Endodermal cell (in vitro differentiated cells): ENCODE measurements at places on chromosomes 2 and 18. TPM values are rescaled to one million over a fixed set of nuclear protein-coding genes. Genes with fewer than 3 reads are reported as not detected.

DNA sequence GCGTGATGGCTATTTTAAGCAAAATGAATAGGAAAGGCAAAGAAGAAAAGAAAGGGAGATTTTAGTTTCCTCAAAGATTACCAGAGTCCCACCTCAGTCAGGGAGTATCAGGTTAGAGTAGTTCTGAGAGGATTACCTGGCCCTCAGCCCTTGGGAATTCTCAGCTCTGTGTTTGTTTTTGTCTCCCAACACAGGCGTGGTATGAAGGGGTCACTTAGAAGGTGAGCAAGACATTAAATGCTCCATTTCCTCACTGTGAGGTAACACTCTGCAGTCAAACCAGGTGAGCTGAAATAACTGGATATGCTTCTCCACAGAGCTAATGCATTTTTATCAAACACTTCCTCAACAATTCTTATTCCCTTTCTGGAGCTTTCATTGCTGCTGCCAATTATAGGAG lies 232.2 kb downstream of the IKZF2 start:
- H3K4me3 ChIP-seq, result no peak overlapping the region
- H3K4me1 ChIP-seq, result peaks cover 11% of the 10 kb centered on the region
- H3K27ac ChIP-seq, result no peak overlapping the region

- H3K27ac ChIP-seq, result no peak overlapping the region
- H3K4me1 ChIP-seq, result no peaks in the 10 kb centered on the region
- no peaks in the 10 kb centered on the region for H3K36me3 ChIP-seq
- H3K4me3 ChIP-seq, result no peak overlapping the region
- no peak for DNase-seq
These were observed 8.2 kb downstream of the IL1A start for GRCh38 chr2:112776113-112776512.

- peaks cover 27% of the 10 kb centered on the region for H3K4me1 ChIP-seq
- DNase-seq, result peak; percentile 64
- H3K27ac ChIP-seq, result no peak overlapping the region
- peaks cover 24% of the 10 kb centered on the region for H3K36me3 ChIP-seq
- H3K4me3 ChIP-seq, result peak overlapping the region; percentile 62
These were observed 16.2 kb downstream of the SETBP1 start for GRCh38 chr18:44696892-44697291.

DNA sequence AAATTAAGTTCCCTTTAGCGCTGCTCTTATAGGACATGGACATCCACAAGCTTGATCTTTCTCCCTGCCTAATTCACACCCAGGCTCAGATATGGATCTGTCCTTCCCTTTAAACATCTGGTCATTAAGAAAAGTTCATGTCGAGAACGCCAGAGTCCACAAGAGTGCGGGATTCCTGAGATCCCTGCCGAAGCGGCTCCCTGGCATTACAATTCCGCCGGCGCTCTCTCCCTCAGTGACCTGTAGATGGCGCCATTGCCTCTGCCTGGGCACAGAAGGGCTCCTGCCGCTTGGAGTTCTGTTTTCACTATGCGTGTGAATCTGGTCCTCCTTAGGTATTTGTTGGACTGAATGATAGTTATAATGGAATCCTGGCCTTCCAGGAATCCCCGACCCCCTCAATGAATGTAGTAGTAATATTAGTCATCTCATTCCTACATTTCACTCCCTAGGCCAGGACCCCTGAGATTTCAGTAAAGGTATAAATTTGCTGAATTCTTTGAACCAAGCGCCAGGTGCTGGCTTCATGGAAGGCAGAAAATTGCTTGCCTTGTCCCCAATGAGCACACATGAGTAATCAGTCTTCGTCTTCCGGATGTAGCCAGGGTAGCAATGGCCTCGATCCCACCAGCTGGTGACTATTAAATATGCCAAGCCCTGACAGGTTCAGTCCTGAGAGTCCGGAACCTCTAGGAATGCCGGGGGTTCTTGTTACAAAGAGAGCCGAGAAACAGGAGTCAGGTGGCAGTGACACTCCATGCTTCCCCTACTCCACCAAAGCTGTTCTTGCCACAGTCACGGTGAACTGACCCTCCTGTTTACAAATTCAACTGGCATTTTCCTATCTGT lies 26.4 kb upstream of the CD207 start:
- no peak overlapping the region for H3K27ac ChIP-seq
- no peak overlapping the region for H3K4me3 ChIP-seq
- DNase-seq, result peak; percentile 97
- H3K4me1 ChIP-seq, result no peaks in the 10 kb centered on the region
- H3K27me3 ChIP-seq, result peaks cover 88% of the 10 kb centered on the region

DNA sequence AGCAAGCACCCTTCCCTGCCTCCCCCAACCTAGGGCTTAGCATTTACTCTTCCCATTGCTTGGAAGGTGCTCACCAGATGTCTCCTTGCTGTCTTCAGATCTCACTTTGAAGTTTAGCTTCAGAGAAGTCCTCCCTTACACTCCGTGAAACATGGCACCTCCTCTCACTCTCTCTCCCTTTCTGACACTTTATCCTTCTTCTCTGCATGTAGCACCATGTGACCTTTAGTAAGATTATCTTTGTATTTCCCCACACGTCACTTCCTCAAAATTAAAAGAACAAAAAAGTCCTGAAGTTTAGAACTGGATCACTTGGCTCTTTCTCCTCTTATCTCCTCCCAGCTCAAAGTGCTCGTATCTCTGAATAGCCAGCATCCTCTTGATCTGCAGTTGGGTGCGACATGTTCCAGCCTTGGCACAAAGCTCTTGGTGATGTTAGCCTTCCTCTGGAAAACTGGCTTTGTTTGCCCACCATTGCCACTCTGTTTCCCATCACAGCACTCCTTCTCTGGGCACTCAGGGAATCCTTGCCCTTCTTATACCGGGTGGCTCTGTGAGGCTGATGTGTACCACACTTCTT lies 40.6 kb upstream of the EPAS1 start:
- no peaks in the 10 kb centered on the region for H3K27me3 ChIP-seq
- DNase-seq, result no peak
- H3K27ac ChIP-seq, result no peak overlapping the region
- peaks cover 7% of the 10 kb centered on the region for H3K4me1 ChIP-seq
- H3K4me3 ChIP-seq, result no peak overlapping the region
- no peaks in the 10 kb centered on the region for H3K36me3 ChIP-seq

DNA sequence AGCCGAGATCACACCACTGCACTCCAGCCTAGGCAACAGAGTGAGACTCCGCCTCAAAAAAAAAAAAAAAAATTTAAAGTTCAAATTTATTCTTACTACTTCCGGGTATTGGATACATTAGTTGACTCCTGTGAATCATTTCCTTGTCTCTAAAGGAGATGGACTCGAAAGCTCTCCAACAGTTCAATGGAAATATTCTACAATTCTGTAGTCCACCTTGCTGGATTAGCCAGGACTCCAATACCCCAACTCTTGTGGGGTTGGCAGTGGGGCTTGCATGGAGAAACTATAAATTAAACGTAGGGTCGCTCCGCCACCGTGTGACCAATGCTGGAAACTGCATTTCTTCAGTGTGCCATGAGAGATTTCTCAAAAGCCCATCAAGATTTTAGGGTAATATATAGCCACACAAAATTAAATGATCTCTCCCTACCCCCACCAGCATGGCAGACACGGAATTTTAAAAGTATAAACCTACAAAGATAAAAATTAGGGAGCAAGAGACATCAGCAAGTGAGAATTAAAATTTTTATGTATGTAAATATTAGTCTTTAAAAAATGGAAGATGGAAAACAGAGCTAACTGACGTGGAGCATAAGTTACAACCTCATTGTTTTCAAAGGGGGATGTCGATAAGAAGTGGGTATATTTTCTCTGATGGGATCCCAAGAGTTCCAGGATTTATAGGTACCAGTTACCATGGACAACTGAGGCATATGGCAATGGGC lies 27.8 kb upstream of the GAREM2 start:
- H3K27me3 ChIP-seq, result no peaks in the 10 kb centered on the region
- peak; percentile 90 for DNase-seq
- H3K27ac ChIP-seq, result no peak overlapping the region
- H3K36me3 ChIP-seq, result no peaks in the 10 kb centered on the region
- no peaks in the 10 kb centered on the region for H3K4me1 ChIP-seq
- no peak overlapping the region for H3K4me3 ChIP-seq

GRCh38 chr18:23662309-23663263 lies at the start of gene ANKRD29:
Gene ANKRD29 (minus strand): TSS chr18:23662911. CDS start chr18:23662730, 181 bp downstream.
- H3K4me1 ChIP-seq, result peaks cover 3% of the 10 kb centered on the region
- peak within 1 kb of the TSS; percentile 65 for H3K4me3 ChIP-seq
- H3K27ac ChIP-seq, result no peak within 1 kb of the TSS
- peaks cover 27% of the 10 kb centered on the region for H3K27me3 ChIP-seq
- DNase-seq, result peak; percentile 80

- H3K4me1 ChIP-seq, result peaks cover 8% of the 10 kb centered on the region
- H3K27me3 ChIP-seq, result no peaks in the 10 kb centered on the region
These were observed 46.4 kb upstream of the CXCR4 start for GRCh38 chr2:136164280-136164776.

GRCh38 chr2:181183878-181184542 lies 203.6 kb downstream of the UBE2E3 start:
- no peak overlapping the region for H3K4me3 ChIP-seq
- no peak for DNase-seq
- no peaks in the 10 kb centered on the region for H3K36me3 ChIP-seq
- no peaks in the 10 kb centered on the region for H3K27me3 ChIP-seq
- H3K4me1 ChIP-seq, result no peaks in the 10 kb centered on the region

DNA sequence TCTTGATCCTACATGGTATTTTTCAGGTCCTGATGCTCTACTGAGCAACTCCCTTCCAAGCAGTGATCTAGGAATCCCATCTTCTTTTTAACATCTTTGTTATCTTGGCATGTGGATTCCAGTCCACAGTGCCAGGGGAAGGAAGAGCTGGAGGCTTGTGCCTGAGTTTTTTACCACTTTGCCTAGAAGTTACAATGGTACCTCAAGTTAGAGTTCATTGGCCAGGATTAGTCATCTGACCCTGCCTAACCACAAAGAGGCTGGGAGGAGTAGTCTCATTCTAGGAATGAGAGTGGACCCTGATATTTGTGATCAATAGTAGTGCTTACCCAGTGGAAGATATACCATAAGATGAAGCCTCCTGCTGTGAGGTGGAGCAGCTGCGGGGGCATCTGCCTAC lies 109.3 kb downstream of the ADCYAP1 start:
- no peaks in the 10 kb centered on the region for H3K36me3 ChIP-seq
- no peaks in the 10 kb centered on the region for H3K27me3 ChIP-seq
- H3K4me1 ChIP-seq, result peaks cover 24% of the 10 kb centered on the region
- H3K27ac ChIP-seq, result peak overlapping the region; percentile 51
- H3K4me3 ChIP-seq, result no peak overlapping the region
- no peak for DNase-seq

GRCh38 chr2:163625632-163626031 lies 110.2 kb downstream of the FIGN start:
- H3K27me3 ChIP-seq, result no peaks in the 10 kb centered on the region
- H3K4me1 ChIP-seq, result no peaks in the 10 kb centered on the region
- no peak overlapping the region for H3K4me3 ChIP-seq
- no peaks in the 10 kb centered on the region for H3K36me3 ChIP-seq
- no peak overlapping the region for H3K27ac ChIP-seq

DNA sequence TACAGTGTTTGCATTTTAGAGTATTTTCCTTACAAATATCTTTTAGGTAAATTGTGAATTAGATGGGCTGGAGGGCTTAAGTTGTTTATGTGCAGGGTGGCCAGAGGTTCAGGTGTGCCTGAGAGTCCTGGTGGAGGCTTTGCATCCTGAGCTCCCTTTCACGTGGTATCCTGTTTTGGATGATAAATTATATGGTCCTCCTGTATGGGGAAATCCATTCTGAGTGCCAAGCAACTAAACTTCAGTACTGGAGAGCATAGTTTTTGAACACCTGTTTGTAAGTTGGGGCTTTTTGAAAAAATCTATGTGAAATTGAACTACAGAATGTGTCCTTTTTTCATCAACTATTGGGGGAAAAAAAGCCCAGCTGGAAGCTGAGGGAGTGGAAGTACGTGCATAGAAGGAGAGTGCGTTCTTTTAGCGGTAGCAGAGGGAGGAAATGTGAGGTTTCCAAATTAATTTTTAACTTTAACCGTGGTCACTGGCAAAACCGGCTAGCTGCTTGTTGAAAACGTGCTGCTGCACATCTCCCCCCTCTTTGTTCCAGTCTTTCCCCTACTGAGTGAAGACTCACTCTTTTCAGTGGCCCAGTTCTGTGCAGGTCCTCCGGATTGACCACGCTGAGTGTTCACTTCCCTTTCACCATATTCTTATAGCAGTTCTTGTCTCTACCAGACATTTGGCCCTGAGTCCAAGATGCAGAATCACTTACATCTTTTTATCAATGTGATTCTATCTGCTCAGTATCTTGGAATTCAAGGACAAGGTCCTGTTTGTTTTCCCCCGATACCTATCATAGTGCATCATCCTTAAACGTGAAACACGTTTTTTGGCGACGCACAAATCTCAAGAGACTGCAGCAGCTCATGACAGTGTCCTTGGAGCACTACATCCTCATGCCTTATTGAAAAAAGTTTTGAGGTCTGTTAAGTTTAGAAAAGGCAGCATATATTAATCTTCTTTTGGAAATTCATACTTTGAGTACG lies 15.3 kb downstream of the CNOT11 start:
- peaks cover 72% of the 10 kb centered on the region for H3K36me3 ChIP-seq
- H3K27me3 ChIP-seq, result no peaks in the 10 kb centered on the region
- no peak overlapping the region for H3K4me3 ChIP-seq

- H3K4me1 ChIP-seq, result no peaks in the 10 kb centered on the region
- peak; percentile 22 for DNase-seq
- no peaks in the 10 kb centered on the region for H3K27me3 ChIP-seq
- H3K36me3 ChIP-seq, result no peaks in the 10 kb centered on the region
- H3K4me3 ChIP-seq, result no peak overlapping the region
These were observed 157.9 kb downstream of the DYSF start for GRCh38 chr2:71611247-71611646.

DNA sequence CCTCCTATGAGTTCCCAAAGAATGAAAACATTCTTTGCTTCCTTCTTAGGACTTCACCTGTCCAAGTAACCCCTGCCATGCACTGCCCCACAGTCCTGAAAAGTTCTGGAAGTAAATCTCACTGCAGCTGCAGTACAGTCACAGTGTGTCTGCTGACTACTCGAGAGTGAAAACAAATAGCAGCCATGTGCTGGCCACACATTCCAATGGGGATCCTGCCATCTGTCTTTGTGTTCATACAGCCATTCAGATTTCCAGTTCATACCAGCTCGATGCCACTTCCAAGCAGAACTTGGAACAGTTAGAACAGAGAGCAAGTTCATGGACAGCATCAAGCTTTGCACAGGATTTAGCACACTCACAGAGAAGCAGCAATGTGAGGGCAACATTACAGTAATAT lies 629.9 kb upstream of the ACVR2A start:
- no peak overlapping the region for H3K27ac ChIP-seq
- H3K27me3 ChIP-seq, result no peaks in the 10 kb centered on the region
- no peak for DNase-seq

GREB1L gene
- total RNA-seq, result 0.47 to 3.9 TPM (median 3.1 TPM) in 3 replicates

NT5DC4 gene
- not detected in 3 replicates for total RNA-seq

YWHAQ gene
- 226 to 357 TPM (median 353 TPM) in 3 replicates for total RNA-seq

NOSTRIN gene
- 0.42 and 0.52 TPM in 2 replicates for total RNA-seq

CRIM1 gene
- 21.8 to 30.7 TPM (median 26.9 TPM) in 3 replicates for total RNA-seq

ANTXR1 gene
- 34.7 to 54.6 TPM (median 48.3 TPM) in 3 replicates for total RNA-seq

PID1 gene
- total RNA-seq, result 0.40 to 1.6 TPM (median 1.1 TPM) in 3 replicates

IL1F10 gene
- total RNA-seq, result not detected in 2 replicates

GPD2 gene
- 49.9 and 51.7 TPM in 2 replicates for total RNA-seq

OR6B2 gene
- total RNA-seq, result not detected in 3 replicates
